Uterus (tissue), 4 donors: ENCODE measurements at places on chromosomes 3 and 15. TPM values are rescaled to one million over a fixed set of nuclear protein-coding genes. Genes with fewer than 3 reads are reported as not detected.

MUC20 gene
- total RNA-seq = 17.6 TPM

LYZL4 gene
- total RNA-seq = not detected

PGBD4 gene
- total RNA-seq = 4.1 TPM

NR1I2 gene
- total RNA-seq = 0.62 TPM

ACSBG1 gene
- not detected for total RNA-seq

NAALADL2 gene
- 3.5 TPM for total RNA-seq

SOX14 gene
- 0.14 TPM for total RNA-seq
